ENCODE measurements at places on chromosomes 11 and 22. TPM values are rescaled to one million over a fixed set of nuclear protein-coding genes. Genes with fewer than 3 reads are reported as not detected.

Gene DDX25
- not detected for total RNA-seq

Gene BIRC3
- 3.3 TPM for total RNA-seq

Gene NEFH
- 0.39 TPM for total RNA-seq

Gene DTX4
- total RNA-seq, result 0.52 TPM

Gene ADAMTS15
- total RNA-seq, result 13.3 TPM

Gene KRTAP5-10
- total RNA-seq, result not detected

Gene SYT7
- total RNA-seq, result 4.3 TPM

Gene OR2D2
- 0.78 TPM for total RNA-seq

Gene TECTA
- 0.86 TPM for total RNA-seq

Gene RAPSN
- not detected for total RNA-seq

Gene MRGPRE
- 0.78 TPM for total RNA-seq

Gene MS4A7
- total RNA-seq, result not detected

Gene C11orf91
- not detected for total RNA-seq

Gene GRAP2
- total RNA-seq, result not detected

Gene CARD10
- total RNA-seq, result 13.1 TPM

Gene KCNQ1
- not detected for total RNA-seq

Gene PGA3
- total RNA-seq, result 0.39 TPM

Gene FGF3
- total RNA-seq, result not detected

Gene LGALS12
- total RNA-seq, result 0.11 TPM

Gene EHF
- total RNA-seq, result under 0.01 TPM

Gene BTBD18
- total RNA-seq, result not detected

Gene TRIM49
- total RNA-seq, result not detected

Gene TSPAN32
- 1.4 TPM for total RNA-seq

Gene CCT8L2
- total RNA-seq, result not detected

Gene CHST1
- 1.4 TPM for total RNA-seq

Gene OR10D3
- total RNA-seq, result under 0.01 TPM

Gene CD151
- 463 TPM for total RNA-seq

Gene H19
- total RNA-seq, result 29.9 TPM

Gene C11orf87
- 0.13 TPM for total RNA-seq

Gene HPX
- total RNA-seq, result 2.2 TPM

Gene DAGLA
- total RNA-seq, result 2.4 TPM

Gene NF2
- 120 TPM for total RNA-seq

Gene ALX4
- under 0.01 TPM for total RNA-seq

Gene SCN2B
- 3.4 TPM for total RNA-seq

Gene PANX3
- total RNA-seq, result not detected

Gene SMC1B
- under 0.01 TPM for total RNA-seq

Gene KCNK7
- not detected for total RNA-seq

Gene SC5D
- total RNA-seq, result 56.7 TPM
